BE2C (cell line): ENCODE measurements at places on chromosomes 7 and 10.

GRCh38 chr10:121831777-121832176 lies 96.1 kb downstream of the ATE1 start:
- no peak for DNase-seq

DNA sequence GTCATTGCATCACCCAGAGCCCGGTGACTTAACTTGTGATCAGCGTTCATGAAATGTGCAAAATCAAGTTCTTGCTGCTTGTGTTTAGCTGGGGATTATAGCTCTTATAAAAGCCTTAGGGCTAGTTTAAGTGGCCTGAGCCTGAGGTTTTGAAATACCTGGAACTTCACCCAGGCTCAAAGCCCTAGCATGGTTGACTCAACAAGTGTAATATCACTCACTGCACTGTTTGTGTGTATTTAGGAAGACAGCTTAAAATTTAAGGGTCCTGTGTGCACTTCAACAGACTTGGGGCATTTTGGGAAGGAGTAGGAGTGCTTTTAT lies 489.5 kb downstream of the GATA3 start:
- DNase-seq = no peak

DNA sequence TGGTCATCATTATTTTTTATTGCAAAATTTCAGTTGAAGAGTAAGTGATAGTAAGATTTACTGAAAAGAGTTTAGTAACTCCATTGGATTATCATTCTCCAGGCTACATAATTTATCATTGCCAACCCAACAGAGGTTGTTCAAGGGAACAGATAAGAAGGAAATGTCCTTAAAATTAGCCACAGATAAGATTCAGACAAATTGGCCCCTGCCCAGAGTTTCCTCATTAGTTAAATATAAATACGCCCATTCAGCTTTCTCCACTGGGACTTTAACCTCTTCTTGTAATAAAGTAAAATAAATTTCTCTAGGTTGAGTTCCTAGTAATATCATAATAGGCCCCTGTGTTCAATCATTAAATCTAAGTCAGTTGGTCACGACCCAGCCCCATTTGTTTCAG lies 27.7 kb upstream of the PHYHIPL start:
- no peak for DNase-seq

DNA sequence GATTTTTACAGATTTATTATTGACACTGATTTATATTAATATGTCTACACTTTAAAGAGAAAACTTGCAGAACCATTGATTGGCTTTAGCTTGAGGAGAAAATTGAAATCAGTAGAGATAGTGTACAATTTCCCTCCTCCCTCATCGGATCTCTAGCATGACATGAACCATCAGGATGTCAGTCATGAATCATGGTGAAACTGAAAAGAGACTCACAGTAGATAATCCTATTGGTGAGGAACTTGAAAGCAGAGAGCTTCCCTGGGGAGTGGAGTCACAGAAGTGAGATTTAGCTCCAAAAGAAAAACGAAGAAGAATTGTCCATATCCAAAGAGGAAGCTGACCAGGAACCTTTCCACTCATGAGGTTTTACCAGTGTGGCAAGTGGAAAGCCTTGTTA lies 346.8 kb downstream of the ABCA13 start:
- no peak for DNase-seq

DNA sequence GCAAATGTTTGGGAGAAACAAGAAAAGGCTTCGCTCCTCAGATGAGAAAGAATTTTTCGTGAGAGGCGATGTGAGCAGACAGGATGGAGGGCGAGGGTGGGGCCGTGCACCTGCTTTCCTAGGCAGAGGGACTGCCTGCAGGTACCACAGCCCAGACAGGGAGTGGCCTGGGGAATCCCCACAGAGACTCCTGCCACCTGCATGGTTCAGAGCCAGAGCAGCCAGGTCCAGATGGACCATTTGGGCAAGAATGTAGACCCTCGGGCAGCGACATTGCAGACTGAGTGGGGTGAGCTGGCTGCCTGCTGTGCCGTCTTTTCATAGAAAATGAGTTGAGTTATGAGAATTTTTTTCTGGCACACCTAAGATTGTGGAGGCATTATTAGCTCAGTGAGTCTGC lies 216.8 kb downstream of the SNX10 start:
- DNase-seq = no peak

DNA sequence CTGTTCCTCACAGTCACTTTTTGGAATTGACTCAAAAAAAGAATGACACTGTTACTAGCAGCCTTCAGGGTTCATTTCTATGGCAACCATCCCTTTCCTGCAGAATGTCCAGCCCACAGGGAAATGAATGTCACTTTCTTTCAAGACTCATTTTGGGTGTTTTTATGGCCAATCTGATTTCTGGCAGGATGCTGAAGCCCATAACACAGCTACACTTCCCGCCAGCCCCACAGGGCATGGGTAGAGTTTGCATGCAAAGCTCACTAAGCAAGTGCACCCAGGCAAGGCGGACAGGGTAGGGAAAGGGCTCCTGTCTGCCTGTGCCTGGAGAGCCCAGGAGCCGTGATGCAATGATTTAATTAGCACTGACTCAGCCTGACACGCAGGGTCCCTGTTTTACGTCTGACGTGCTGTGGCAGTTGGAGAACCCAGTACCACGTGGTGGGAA lies 26.1 kb upstream of the GPAM start:
- peak; percentile 91 for DNase-seq

- DNase-seq = peak; percentile 93
These were observed 31.7 kb downstream of the PAPOLB start for GRCh38 chr7:4830176-4830575.

DNA sequence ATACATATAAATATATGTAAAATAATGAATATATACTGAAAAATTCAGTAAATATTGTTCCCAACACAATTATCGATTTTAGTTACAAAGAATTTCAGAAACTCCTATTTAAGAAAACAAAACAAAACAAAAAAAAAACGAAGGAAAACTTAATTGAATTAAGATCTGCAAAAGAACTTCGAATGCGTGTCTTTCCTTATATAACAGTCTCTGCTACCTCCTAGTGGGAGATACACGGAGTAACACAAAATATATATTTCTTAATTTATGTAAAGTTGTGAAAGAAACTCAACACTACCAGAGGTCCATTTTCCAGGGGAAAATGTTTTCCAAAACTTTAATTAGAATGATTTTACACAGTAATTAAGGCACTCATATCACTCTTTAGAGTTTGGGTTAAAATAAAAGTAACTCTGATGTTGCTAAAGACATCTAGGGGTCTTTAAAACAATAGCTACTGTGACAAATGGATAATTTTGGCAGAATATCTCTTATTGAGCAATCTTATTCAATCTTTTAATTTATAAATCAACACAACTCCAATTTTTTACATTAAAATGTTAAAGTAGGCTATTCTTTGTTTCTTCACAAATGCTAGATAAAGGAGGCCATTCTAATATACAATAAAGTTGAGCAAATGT lies 41.6 kb downstream of the NEBL start:
- DNase-seq = no peak

DNA sequence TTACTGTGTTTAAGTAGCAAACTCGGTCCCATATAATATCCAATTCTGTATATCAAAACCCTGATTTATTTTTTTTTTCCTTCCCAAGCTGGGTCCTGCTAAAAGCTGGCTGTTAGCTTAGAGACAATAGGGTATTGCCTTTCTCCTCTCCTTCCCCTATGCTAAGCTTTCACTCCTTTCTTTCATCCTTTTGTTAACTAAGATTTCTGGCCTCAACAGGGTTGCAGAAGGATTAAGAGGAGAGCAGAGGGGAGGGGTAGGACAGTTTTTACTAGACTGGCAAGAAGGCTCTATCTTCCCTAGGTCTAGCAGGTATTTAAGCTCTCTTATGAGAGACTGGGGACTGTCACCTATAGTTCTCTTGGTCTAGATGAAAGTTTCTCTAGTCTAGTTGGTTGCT lies 229.2 kb downstream of the KCND2 start:
- DNase-seq = no peak

- DNase-seq = no peak
These were observed 30.9 kb upstream of the VDAC2 start for GRCh38 chr10:75179657-75180177.

GRCh38 chr10:123530166-123530870 lies 135.8 kb upstream of the GPR26 start:
- no peak for DNase-seq

GRCh38 chr10:73816917-73817729 lies 5.7 kb upstream of the NDST2 start:
- DNase-seq = no peak

DNA sequence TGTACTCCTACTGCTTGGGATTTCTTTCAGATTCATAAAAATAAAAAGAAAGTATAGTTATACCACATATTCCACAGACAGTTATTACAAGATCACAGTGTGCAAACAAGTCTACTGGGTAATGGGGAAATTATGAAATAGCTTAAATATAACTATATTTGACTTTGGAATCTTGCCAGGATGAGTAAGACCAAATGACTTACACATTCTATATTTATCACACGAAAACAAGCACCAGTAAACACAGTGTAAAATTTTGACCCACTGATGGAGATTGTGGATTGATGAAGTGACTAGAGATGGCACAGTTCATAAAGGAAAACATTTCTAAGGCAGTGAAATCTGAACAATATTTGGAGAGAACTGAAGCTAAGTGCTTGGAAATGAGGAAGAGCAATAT lies 339.7 kb downstream of the THSD7A start:
- DNase-seq = no peak

DNA sequence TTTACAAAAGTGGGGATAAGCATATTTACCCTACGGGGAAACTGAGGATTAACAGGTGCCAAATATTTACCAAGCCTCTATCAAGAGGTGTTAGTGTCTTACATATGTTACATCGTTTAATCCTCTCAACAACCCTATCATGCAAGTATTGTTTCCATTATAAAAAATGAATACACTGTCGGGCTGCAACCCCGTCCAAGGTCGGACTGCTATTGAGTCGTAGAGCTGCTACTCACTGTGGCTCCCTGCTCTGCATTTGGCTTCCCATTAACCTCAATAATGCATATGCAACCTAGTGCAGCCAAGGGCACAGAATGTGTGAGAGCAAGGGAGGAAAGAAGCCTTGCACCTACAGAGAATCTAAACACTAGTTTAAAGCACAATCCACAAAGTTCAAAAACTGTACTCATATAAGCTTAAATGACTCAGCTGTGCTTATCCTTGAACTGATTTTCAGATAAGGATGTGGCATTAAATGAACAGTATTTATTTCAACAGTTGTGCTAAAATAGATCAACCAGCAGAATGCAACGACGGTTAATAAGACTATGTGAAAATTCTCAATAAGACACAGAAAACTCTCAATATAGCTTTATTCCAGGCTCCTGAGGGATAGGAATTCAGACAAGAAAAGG lies 49.9 kb downstream of the UBE2H start:
- DNase-seq = no peak

- DNase-seq = no peak
These were observed 354.4 kb upstream of the MKI67 start for GRCh38 chr10:128480601-128481000.

- no peak for DNase-seq
These were observed 130.4 kb upstream of the HPS1 start for GRCh38 chr10:98577168-98577567.

DNA sequence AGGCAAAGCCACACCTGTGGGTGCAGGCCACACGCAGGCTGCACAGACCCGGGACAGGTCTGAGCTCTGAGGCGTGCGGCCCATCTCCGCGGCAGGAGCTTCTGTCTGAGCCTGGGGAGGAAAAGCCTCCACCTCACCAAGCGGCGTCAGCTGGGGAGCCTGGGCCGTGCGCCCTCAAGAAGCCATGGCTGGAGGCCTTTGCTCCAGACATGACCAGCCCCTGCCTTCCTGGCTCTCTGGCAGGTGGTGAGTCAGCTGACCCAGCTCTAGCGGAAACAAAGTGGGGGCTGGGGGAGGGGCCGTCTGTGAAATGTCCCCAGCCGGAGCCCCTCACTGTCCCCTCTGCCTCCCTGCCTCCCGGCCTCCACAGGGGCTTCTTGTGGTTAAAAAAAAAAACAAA lies 12.5 kb downstream of the GPER1 start:
- DNase-seq = no peak

- DNase-seq = no peak
These were observed 4.6 kb downstream of the ZNF853 start for GRCh38 chr7:6619961-6620360.

DNA sequence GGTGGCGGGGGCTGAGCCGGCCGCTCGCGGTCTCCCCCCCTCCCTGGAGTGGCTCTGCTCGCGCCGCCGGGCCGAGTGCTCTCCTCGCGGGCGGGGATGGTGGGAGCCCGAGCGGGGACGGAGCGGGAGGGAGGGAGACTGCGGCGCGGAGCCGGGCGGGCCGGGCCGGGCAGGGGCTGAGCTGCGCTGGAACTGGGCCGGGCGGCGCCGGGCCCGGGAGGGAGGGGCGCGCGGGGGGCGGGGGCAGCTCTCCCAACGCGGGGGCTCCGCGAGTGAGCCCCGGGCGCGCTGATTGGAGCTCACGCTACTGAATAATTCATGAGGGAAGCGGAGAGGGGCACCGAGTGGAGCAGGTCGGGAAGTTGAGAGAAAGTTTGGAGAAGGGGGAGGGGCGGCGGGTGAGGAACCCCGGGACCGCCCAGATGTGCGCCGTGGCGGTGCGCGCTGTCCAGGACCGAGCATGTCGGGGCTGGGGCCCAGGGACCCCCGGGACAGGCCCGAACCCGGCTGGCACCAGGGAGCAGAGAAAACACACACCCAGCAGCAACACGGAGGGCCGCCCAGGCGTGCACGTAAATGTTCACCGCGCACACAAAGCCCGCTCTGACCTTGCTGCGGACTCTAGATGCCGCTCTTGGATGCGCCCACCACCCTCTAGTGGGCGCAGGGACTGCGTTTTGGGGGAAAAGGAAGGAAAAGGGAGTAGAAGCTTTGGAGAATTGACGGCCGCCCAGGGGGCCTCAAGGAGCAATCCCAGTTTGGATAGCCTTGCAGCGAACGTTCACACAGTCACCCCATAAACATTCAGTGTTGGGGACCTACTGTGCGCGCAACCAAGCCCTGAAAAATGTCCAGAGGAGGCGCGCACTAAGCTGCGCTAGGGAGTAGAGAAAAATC lies at the start of gene EPHB4:
EPHB4 (minus strand) TSS at position 194 of the 897 bp plus-strand sequence. CDS start 493 bp downstream, outside the sequence.
- DNase-seq = peak; percentile 59

DNA sequence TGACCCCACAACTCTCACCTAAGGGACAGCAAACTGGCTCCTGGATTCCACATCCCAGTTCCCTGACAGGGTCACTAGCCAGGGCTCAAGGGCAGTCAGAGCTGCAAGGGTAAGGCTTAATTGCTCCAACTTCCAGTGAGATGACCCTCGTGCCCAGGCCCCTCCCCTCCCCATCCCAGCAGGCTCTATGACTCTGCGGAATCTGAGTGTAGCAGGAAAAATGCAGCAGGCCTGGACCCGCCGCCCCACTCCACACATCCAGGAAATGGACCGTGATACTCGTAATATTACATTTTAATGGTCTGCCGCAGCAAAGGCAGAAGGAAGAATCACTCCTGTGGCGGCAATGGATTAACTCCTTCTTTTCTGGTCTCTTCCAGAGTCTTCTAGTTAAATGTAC lies 91.7 kb upstream of the CHST15 start:
- DNase-seq = no peak

DNA sequence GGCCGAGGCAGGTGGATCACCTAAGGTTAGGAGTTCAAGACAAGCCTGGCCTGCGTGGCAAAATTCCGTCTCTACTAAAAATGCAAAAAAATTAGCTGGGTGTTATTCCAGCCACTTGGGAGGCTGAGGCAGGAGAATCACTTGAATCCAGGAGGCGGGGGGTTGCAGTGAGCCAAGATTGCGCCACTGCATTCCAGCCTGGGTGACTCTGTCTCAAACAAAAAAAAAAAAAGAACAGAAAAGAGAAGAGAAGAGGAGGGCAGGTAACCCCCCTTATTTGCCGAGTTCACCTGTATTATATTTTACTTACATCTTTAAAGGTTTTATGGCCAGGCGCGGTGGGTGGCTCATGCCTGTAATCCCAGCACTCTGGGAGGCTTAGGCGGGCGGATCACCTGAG lies 91.7 kb downstream of the RNF216 start:
- no peak for DNase-seq
